ENCODE measurements at places on chromosomes 1 and 21.
A peak's percentile ranks its signal among the peaks of the same experiment; 100 is the strongest.

DNA sequence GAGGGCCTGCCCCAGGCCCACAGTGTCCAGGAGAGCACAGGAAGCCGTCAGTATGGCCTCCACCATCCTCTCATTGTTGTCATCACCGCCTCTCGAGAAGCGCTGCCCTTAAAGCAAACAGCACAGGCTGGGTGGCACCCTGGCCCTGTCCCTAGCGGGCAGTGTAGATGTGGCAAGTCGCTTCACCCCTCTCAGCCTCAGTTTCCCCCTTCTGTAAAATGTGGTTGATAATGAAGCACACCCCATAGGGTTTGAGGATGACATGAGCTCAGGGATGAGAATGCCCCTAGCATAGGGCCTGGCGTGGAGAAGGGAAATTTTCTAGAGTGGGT, 13.4 kb downstream of the PLA2G2F start:
- no peak for DNase-seq

DNA sequence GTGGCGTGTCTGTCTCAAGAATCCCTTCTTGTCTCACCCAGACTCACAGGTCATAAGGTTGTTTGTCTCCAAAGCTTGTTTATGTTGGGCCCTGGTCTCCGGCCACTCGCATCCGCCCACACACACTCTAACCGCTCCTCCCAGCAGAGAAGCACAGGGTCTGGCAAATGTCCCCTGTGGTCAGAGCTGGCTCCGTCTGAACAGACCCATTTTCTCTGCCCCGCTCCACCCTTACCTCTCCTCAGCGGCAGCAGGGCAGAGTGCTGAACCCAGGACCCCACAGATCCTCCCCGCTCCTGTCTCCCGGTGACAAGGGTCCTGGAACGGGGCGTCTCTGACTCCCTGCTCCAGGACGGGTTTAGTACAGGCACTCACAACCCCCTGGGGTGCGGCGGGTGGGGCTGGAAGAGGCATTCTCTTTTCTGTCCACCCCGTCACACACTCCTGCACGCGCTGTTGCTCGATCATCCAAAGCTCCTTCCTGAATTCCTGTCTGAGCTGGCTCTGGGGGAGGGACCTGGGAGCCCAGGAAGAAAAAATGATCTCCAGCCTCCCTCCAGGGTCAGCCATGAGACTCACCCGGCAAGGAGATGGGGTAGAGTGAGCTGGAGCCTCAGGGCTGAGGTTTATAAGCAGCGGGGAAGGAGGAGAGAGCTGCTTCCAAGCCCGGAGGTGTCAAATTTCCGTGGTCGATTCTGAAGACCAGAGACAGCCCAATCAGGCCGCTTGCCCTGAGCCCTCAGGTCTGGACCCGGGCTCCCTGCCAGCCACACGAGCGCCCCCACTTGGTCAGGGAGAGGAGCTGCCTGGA, at the start of gene S100A13:
TSS of gene S100A13 (minus strand) at position 602 of the 811 bp plus-strand sequence. CDS start 1,033 bp downstream, outside the sequence.
- DNase-seq, result peak; percentile 91

- DNase-seq, result no peak
These were observed 1.5 kb upstream of the TINAGL1 start for GRCh38 chr1:31574749-31575368.

DNA sequence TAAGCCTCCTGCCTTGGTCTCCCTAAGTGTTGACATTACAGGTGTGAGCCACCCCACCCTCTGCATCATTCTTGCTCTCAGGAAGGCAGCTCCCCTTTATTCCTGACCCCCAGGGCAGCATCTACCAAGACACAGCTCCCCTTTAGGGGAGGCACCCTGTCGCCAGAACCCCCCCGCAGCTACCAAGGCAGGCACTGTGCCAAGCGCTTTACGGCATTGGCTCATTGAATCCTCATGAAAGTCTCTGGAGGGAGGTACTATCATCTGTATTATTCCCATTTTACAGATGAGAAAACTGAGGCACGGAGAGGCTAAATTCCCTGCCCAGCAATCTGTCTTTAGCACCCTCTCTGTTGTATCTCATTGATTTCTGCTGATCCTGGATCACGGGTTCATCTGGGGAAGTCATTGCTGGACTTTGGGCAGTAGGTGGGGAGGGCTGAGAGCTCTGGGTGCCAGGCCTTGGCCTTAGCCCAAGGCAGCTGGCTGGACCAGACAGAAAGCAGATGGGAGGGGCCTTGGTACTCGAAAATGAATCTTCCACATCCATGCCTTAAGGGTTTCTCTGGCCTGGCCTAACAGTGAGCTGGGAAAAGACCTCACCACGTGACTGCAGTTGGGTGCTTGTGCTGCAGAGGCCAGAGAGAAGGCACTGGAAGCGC, 5.9 kb downstream of the PLOD1 start:
- DNase-seq, result no peak

DNA sequence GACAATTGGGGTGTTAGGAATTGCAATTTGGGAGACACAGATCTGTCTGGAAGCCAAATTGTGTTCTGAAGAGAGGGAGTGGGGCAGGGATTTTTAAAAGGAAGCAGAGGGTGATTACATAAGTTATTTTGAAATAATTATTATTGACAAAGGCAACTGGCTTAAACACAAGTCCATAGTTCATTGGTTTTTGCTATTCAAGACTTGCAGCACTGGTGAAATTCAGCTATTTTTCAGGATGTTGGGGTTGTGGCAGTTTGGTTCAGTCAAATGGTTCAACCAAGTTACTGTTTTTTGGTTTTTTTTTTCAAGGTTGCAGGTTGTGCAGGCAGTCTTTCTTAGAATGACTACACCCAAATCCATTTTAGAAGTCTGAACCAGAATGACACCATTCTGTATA, 300.0 kb upstream of the DEPDC1 start:
- DNase-seq, result no peak

- DNase-seq, result no peak
These were observed 10.1 kb upstream of the CLIC4 start for GRCh38 chr1:24735156-24735508.

GRCh38 chr21:35663856-35664606, 396.3 kb downstream of the SETD4 start:
- no peak for DNase-seq

- DNase-seq, result peak; percentile 94
These were observed 10.9 kb upstream of the SESN2 start for GRCh38 chr1:28248273-28249012.

DNA sequence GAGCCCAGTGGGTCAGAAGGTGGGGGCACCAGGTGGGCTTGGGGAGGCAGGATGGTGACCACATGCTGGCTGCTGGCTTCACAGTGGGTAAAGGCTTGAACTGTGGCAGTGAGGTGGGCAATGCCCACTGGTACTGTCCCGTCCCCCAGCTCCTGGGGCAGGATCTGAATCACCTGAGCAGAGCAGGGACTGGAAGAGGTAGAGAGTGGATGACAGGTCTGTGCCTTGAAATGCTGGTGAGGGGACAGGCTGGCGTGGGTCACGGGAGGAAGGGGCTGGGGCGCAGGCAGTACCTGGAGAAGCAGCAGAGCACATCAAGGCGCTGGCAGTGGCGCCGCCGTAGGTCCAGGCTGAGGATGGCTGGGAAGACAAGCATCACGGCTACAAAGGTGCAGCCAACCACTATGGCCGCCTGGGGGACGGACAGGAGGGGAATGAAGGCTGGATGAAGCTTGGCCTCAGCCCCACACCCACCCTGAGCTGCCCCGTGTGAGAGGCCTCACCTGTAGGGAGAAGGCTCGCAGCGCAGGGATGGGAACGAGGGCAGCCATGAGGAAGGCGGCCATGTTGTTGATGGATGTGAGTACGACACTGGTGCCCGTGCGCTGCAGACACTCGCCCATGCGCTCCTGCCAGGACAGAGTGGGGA, 14.9 kb downstream of the PTCH2 start:
- DNase-seq, result no peak

GRCh38 chr1:12344596-12345349, 114.9 kb downstream of the VPS13D start:
- DNase-seq, result peak; percentile 91

- DNase-seq, result no peak
These were observed 212.4 kb downstream of the FOXD2 start for GRCh38 chr1:47650205-47650604.

Measured in KBM-7 (cell line).